ENCODE measurements at places on chromosomes 3 and 15.

DNA sequence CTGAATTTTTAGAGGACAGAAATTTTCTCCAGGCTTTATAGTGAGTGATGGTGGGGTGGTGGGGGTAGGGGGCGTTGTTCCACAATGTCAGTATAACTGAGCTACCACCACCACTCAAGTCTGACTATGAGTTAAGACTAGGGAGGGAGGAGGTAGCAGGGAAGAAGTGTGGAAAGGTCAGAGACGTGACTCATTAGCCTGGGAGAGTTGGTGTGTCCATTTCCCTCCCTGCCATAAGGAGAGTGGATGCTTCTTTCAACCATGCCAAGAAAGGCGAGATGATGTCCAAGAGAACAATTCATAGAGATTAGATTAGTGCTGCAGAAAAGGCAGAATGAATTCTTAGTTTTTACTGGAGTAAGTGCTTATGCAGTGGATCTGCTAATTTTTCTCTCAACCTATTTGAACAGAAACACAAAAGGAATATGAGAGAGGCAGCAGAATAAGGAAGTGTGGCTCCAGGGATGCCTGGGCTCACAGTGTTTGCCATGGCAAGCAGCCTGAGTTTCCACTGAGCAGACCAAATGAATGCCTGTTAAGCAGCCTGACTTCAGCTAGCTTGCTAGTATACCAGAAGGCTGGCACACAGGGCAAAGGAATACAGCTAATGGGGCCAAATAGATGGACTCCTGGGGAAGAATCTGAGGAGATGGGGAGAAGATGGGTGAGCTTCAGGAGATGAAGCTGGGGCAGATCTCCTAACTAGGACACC, 708.9 kb downstream of the NTRK3 start:
- DNase-seq: no peak

GRCh38 chr3:39050029-39050428, 1.7 kb downstream of the SCN11A start:
- DNase-seq: no peak

DNA sequence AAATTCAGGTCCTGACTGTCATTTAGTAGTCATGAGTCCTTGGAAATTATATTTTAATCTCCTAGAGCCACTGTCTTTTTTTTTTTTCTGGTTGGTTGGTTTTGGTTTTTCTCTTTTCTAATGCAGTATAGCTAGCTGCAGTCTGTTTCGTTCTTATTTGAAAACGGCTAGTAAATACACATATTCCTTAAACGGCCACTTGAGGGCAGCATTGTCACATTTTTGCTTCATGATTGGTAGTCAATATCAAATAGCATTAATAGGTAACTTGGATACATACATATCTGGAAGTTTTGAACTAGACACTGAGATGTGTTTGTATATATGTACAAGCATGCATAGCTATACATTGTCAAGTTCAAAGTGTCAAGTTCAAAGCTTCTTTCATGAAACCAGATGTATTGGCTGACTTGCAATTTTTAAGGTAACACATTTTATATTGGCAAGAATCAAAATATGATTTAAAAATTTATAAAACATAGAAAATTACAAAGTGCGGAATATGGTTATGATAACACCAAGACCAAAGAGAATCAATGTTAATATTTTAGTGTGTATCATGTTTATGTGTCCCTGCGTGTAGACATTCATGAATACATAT, 22.5 kb downstream of the GABRA5 start:
- peak; percentile 21 for DNase-seq

GRCh38 chr3:52722491-52722890, 16.6 kb downstream of the SPCS1 start:
- no peak for DNase-seq

DNA sequence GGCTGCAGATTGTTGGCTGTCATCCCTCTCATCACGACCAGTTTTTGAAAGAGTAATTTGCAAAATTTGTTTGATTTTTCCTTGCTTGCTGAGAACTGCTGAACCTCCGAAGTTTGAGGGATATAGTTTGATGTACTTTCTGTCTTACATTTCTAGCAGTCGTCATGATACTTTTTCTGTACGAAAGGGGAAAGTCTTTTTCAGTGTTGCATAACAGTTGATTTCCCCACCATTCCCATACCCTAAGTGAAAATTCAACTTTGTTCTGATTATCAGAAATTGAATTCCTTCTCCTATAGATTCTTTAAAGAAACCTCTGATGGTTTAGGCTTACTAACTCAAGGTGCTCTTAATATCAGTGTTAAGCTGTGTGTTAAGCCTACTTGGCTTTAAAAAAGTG, 1.6 kb downstream of the PDE8A start:
- no peak for DNase-seq

DNA sequence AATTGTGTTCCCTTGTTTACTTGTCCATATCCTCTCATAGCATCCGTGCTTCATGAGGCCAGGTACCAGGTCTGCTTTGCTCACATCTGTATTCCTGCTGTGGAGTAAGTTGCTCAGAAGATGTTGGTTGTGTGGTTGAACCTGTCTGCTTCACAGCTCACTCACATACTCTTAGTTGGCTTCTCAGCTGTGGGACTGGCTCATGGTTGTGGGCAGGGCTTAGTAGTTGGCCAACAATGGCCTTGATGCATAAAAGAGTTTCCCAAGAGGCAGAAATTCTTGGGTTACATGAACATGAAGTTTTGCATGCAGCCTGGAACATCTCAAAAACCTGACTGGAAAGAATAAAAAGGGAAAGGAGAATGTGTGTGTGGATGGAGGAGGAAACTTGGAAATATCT, 17.0 kb downstream of the CELF6 start:
- DNase-seq: no peak

- no peak for DNase-seq
Observed at GRCh38 chr3:117537949-117538348, 828.4 kb downstream of the TUSC7 start.

DNA sequence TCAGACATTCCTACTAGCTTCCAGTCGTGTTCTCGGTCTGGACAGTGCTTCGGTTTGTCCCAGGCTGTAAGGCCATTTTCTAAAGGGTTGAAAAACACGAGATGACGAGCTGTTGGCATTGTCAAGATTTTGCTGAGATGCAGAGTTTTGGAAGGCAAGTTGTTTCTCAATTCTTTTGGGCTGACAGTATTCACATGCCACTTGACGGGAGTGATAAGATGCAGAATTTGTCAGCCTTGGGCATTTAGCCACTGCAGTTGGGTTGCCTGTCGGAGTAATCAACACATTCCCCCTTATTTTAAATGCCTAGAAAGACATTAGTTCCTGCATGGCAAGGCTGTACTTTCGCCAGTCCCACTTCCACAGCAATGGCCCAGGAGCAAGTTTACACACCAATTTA, 245.2 kb downstream of the NR1D2 start:
- DNase-seq: no peak

DNA sequence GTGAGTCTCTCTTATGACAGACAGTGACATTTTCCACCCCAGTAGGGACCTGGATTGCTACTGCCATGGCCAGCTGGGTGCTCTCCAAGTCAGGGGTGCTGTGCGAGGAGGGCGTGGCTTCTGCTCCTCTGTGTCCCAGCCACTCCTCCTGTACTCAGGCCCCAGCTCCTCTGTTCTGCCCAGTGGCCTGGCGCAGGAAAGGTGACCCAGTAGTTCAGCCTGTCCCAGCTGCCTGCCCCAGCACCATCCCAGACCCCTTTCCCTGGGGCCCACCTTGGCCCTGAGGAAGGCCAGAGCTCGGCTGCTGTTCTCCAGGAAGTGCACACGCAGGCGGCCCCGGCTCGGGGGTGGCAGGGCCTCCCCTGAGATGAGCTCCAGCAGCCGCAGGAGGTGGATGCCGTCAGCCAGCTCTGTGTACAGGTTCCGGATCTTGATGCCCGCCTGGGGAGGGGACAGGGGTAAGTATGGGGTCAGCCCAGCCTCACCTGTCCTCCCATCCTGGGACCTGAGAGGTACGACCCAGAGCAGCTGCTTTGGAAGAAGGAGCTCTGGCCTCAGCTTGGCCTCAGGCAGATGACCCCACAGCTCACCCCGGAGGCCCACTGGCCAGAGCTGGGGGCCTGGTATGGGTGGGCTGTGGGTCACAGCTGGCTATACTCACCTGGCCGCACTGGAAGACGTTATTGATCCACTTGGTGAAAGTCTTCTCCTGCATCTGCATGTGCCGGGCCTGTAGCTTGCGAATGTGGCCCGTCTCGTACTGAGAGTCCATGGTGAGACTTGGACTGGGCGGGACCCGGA, 1.0 kb downstream of the SPTBN5 start:
- DNase-seq: peak; percentile 19
